HT-29 (cell line): ENCODE measurements at places on chromosomes 1 and 21.

DNA sequence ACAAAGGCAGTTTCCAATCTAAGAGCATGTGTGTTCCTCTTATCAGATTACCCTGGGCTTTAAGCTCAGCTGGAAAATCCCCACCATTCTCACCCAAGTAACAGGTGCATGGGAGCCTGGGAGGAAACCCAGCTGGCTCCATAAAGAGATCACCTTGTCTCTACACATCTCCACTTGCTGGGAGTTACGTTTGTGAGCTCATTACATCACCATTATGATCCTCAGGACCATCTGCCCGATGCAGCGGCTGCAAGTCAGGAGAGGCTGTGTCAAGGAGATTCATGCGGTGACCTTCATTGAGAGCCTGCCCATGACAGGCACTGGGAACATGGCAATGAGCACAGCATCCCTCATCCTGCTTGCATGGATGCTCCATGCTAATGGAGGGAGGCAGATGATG lies 618.0 kb downstream of the NPHP4 start:
- DNase-seq: no peak

- DNase-seq: no peak
These were observed 23.4 kb upstream of the MEF2D start for GRCh38 chr1:156523801-156524480.

DNA sequence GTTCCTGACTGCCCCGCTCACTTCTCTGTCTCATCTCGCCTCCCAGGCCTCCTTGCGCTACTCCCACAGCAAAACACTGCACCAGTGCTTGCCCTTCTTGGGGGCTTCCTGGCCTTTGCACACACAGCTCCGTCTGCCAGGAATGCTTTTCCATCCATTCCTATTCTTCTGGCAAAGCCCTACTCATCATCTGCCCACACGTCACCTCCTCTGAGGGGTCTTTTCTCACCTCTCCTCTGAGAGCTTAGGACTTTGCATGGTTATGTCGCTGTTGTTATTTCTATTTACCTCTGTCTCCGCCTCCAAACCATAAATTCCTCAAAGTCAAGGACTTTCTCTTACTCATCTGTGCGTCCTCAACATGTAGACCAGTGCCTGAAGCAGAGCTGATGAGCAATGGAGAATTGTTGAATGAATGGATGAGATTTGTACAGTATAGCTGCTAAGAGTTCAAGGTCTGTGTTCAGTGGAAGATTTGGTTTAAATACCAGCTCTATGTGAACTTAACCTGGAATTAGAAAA lies 26.4 kb upstream of the BTG2 start:
- no peak for DNase-seq

- DNase-seq: no peak
These were observed 9.6 kb upstream of the SLC6A9 start for GRCh38 chr1:44040846-44041245.

DNA sequence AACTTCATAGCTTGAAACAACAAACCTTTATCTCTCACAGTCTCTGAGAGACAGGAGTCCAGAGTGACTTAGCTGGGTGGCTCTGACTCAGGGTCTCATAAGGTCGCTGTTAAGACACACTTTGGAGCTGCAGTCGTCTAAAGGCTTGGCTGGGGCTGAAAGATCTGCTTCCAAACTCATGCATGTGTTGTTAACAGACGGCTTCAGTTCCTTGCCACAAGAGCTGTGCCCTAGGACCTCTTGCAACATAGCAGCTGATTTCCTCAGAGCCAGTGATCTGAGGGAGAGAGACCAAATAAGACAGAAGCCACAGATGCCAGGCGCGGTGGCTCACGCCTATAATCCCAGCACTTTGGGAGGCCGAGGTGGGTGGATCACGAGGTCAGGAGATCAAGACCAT lies 176.8 kb downstream of the DISC1 start:
- no peak for DNase-seq
